ENCODE measurements at places on chromosomes 16 and 17.

DNA sequence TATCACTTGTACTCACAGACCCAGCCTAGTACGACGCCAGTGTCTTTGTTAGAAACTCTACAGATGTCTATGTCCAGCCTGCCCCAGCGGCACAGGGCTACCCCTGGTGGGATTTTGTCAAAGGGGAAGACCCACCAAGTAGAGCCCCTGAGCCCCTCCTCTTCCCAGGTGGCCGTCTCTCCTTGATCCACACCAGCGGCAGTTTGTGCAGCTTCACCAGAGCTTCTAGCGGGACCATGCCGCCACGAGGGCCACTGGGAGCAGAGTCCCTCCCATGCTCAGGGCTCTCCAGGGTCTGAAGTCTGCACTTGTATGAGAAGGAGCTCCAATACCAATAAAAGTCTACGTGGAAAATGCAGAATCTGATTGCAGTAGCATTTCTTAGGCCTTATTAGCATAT, 157.1 kb downstream of the RPTOR start:
- DNase-seq, result no peak

- DNase-seq, result no peak
These were observed 4.4 kb downstream of the SCPEP1 start for GRCh38 chr17:56982312-56982711.

- no peak for DNase-seq
These were observed 136.5 kb upstream of the CCL2 start for GRCh38 chr17:34118564-34118963.

GRCh38 chr16:66222756-66223155, 143.7 kb upstream of the CDH5 start:
- no peak for DNase-seq

- no peak for DNase-seq
These were observed 1.7 kb downstream of the MLYCD start for GRCh38 chr16:83900571-83900970.

Data from iPS DF 6.9 (cell line).